NCI-H2081 (cell line): ENCODE measurements at places on chromosomes 13 and 19.

GRCh38 chr19:7697721-7698287 lies 4.1 kb downstream of the FCER2 start:
- DNase-seq = no peak

- no peak for DNase-seq
These were observed 427 bp downstream of the ZNF160 start for GRCh38 chr19:53102756-53103233.

DNA sequence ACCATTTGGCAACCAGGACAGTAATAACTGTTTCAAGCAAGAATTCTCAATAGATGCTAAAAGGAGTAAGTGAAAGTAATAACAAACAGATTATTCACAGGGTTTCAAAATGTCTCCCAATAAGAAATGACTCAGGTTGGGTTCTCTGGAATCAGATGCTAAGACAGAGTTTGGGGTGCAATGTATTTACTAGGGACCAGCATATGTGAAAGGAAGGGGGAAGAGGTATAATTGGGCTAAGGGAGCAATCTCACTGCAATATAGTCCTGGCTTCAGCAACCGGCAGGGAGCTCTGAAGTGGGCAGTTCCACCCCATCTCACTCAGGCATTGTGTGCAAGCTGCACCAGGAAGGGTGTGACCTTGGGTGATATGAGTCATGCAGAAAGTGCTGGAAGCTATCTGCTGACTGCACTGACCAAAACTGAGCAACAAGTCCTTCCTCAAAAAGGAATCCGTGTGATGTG lies 23.4 kb downstream of the ZDHHC20 start:
- DNase-seq = no peak

DNA sequence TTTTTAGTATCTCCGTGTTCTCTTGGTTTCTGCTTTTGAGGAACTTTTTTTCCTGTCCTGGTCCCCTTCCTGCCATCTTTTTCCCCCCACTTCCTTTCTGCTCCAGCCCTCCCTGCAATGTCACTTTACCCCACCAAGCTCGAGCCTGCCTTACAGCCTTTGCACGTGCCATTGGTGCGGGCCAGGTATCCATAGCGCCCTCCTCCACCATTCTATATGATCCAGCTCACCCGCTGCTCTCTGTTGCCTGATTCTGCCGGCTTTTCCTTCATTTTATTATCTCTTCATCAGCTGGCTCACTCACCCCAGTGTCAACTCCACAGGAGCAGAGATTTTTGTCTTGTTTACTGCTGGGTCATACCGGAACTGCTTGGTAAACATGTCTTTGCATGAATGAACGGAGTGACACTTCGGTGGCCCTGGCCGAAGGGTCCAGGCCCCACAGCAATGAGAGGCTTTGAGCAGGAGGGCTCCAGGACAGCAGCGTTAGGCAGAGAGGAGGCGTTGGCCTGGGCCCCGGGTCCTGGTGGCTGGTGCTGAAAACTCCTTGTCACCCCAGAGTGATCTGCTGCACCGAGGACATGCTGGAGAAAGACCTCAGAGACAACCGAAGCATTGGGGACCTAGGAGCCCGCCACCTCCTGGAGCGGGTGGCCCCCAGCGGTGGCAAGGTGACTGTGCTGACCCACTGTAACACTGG lies 1.2 kb downstream of the MRI1 start:
- no peak for DNase-seq
